ENCODE measurements at places on chromosomes 12 and 14.

DNA sequence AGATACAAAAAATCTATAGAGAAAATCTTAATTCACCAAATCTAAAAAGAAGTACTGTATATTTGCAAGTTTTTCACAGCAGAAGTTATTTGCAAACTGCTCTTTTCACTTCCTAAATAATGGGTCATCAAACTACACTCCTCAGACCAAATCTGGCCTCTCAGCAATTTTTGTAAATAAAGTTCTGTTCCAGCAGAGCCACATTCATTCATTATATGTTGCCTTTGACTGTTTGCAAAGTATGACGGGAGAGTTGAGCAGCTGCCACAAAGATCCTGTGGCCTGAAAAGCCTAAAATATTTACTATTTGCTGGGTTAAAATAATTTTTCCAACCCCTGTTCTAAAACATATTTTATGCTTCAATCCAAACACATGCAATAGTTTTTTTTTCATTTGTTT is 1222.3 kb upstream of the SEL1L start:
- no peak for DNase-seq

DNA sequence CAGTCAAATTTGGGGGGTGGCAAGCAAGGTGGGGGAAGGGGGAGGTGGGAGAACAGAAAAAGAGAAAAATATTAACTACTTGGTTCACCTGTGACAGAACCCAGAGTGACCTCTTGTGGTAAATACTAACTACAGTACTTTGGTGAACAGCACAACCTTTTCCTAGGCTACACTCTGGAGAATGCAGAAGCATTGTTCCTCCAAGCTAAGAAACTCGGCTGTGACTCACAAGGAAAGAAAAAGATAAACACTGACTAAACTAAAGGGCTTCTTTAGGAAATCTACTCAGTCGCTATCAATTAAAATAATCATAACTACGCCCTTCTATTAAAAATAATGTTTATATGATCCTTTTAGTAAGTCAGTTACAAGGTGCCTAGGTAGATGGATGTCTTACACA is 5.4 kb downstream of the KCNH5 start:
- DNase-seq = no peak

DNA sequence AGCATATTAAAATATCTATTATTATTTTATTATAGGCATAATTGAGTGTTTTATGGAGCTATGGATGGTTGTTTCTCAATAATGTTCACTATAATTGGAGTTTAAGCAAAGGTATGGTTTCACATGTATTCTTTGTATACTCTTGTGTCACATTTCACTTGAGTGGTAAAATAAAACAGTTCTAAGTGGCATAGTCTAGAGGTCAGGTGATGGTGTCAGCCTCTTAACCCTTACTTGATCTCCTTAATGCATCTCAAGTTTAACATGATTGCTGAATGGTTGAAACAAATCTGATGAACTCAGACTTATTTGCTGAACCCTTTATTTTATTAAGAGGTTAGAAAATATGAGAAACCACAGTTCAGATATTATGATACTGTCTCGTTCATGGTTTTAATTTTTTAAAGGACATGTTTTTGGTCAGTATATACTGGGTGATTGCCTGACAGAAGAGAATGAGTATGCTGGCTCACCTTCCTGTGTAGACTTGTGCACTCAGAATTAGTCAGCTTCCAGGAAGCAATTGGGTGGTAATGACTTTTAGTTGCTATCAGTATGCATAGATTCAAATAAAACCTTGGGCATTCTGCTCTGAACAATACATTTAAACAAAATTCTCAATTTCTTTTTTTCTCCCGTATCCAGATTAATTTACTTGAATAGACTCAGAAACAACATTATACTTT is 464.6 kb downstream of the PCNX1 start:
- DNase-seq = no peak

- DNase-seq = peak; percentile 65
Measured at GRCh38 chr14:89027097-89027740, 202.8 kb downstream of the TTC8 start.

DNA sequence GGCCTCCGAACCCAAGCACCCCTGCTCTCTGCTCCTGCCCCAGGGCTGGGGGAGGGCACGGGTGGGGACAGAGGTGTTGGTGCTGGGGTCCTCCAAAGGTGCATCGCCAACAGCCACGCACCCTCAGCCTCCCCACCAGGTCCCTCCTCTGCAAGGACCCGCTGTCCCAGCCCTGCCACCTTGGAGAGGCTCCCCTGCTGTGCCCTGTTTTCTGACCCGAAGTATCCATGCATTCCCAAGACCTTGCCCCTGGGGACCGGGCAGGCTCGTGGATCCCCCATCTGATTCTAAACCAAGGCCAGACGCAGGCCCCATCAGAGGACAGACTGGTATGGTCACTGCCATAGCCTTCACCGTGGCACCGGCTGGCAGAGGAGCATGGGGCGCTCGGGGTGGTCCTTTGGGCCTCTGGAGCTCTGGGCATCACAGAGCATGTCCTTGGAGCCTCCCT is 22.7 kb upstream of the BEGAIN start:
- DNase-seq = no peak
